ENCODE measurements at places on chromosomes 7 and 10.

GRCh38 chr7:24829787-24830186 lies 72.5 kb upstream of the GSDME start:
- no peak for DNase-seq

DNA sequence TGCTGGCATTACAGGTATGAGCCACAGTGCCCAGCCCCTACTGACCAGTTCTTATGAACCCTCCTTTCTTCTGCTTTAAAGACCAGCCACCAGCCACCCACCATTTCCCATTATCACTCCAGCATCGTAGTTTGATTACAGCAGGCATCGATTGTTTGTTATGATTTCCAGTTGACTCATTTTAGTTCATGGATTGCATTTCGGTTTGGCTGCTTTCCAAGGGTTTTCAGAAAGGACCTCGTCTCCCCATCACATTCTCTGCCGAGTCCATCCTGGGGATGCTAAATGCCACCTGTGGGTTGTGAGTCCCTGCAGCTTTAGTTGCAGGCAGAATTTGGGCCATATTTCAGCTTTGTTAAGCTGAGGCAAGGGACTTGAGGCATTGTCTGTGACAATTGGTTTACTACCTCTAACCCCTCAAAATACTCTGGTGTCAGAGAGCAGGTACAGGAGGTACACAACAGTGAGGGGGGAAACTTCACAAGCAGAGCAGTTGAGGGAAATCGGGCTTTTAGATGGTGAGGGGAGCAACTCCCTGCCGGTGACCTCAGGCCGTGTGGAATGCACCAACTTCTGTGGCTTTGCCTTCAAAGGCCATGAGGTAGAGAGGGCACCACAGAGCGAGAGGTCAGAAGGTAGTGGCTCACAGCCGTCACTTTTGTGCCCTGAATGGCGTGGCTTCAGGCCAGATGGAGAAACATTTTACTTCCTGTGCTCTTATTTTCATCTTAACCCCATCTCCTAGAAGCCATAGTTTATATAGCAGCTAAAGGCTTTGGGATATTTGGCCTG lies 203.8 kb downstream of the CCDC3 start:
- no peak for DNase-seq

DNA sequence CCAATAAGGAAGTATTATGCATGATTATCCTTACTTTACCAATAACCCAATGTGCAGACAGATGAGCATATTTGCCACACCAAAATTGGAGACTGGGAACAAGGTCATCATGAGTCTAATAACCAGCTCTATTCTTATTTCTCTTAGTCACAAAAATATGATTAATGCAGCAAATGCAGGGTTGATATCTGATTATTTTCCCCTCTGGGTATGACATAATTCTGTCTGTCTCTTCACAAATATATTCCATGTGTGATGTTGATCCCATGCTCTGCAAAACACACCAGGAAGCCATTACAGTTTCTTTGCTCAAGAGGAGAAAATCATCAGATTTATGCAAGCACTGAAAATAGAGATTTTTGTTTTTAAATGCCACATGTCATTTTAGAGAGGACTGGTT lies 196.5 kb upstream of the DGKB start:
- no peak for DNase-seq

DNA sequence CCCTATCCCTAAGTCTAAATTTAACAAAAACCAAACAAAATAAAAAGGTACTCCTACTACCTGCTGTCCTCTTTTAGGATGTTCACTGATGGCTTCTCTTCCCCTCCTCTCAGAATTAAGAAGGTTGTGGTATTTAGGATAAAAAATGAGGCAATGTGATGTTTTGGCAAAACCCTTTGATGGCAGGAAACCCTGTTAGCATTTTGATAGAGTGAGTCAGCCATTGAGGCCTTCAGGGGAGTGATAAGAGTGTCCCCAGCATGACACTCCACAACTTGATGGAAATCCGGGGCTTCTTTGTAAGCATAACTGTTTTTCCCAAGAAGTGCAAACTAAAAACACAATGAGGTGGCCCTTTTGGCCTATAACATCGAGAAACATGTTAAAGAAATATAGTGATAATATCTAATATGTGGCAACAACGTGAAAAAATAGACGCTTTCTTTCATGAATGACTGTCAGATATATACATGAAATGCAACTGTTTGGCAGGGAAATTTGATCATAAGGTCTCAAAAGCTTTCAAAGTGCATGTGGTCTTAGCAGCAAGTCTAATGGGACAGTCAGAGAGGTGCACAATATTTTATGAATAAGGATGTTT lies 55.0 kb downstream of the PRTFDC1 start:
- DNase-seq, result no peak

DNA sequence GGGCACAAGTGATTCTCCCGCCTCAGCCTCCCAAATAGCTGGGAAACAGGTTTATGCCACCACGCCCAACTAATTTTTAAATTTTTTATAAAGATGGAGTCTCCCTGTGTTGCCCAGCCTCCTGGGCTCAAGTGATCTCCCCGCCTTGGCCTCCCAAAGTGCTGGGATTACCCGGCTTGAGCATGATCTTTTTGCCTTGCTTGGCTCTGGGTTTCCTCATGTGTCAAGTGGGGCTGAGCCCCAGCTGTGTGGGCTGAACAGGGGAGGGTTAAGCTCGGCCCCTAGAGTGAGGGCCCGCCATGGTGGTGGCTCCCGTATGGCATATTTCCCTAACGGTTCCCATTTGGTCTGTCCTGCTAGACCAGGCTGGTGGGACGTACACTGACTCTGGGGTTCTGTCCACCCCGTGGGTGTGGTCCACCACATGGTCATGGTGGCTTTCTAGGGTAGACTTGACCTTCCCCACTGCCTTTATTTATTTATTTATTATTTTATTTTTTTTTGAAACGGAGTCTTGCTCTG lies 66.3 kb downstream of the LHPP start:
- DNase-seq, result no peak

DNA sequence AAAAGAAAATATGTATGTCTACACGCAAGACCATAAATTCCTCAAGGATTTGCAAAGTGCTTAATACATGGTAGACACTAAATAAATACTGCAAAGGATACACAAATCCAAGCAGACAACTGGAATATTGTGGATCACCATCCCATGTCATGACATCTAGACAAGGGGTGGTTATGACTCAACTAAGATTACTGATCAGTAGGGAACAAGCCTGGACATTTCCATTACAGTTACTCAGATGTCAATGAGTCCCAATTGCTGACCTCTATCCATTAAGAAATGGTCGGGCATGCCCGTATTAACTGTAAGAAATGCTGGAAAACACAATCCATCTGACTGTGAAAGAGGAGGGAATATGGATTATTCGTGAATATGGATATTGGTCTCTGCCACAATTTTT lies 27.6 kb upstream of the RUFY2 start:
- no peak for DNase-seq

- DNase-seq, result no peak
Observed at GRCh38 chr10:29698773-29699490, 64.2 kb upstream of the SVIL start.

DNA sequence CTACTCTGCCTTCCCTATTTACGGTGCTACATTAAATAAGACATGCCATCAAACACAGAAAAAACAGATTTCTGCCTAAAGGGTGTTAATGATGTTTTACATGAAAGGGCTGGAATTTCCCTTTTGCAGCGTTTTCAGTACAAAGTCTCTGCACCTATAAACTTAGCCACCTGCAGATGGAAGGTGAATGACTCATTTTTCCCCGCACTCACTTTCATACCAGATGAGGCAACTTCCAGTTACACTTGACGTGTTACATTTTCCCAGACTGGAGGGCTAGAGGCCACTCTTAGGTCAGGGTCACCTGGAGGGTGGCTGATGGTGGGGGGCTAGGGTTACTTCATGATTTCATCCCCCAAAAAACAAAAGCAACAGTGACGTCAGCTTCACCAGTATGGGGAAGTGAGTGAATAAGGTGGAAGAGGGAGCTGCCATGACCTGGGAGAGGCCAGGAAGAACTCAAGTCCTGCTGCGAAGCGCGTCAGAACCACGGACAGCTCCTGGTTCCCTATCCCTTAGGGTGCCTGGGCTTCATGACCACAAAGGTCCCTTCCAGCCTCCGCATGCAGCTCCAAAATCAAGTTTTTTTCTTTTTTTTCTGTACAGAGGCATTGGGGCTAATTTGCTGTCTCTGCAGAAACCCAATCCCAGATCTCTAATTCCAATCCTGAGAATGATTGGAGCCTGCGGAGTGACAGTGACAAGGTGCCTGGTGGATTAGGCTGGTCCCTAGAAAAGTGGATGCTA lies 94.0 kb downstream of the ADARB2 start:
- no peak for DNase-seq

GRCh38 chr7:132872034-132872433 lies 209.9 kb downstream of the CHCHD3 start:
- DNase-seq, result no peak

DNA sequence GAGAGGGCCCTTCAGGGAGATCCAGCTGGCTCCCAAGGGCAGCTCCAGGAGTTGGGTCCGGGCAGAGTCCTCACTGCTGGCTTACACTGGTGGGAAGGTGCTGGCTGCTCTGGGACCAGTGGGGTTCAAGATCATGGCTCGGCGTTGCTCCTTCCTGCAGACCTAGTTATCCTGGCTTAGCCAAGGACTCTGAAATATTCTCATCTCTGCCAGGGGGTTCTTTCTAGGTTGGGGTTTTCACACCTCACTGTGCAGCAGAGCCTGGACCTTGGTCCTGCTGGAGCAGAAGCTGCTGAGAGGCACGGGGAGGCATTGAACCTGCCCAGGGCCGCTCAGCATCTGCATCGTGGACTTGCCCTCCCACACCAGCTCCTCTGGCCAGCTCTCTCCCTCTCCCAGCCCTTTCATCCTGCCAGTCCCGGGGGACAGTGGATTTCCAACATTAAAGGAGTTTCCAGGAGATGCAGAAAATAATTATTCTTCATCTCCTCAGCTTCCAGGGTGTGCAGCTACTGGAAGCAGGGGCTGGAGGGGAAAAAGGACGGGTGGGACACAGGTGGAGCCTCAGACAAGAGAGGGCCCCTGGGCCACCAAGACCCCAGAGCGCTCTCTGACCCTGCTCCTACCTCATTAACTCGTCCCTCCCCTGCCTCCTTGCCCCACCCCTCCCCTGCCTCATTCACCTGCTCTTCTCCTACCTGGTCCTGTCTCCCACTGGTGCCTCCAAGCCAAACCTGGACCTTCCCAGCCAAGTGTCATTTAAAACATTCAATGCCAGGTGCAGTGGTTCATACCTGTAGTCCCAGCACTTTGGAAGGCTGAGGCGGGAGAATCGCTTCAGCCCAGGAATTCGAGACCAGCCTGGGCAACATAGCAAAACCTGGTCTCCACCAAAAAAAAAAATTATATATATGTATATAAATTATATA lies 42.5 kb downstream of the JAKMIP3 start:
- no peak for DNase-seq

DNA sequence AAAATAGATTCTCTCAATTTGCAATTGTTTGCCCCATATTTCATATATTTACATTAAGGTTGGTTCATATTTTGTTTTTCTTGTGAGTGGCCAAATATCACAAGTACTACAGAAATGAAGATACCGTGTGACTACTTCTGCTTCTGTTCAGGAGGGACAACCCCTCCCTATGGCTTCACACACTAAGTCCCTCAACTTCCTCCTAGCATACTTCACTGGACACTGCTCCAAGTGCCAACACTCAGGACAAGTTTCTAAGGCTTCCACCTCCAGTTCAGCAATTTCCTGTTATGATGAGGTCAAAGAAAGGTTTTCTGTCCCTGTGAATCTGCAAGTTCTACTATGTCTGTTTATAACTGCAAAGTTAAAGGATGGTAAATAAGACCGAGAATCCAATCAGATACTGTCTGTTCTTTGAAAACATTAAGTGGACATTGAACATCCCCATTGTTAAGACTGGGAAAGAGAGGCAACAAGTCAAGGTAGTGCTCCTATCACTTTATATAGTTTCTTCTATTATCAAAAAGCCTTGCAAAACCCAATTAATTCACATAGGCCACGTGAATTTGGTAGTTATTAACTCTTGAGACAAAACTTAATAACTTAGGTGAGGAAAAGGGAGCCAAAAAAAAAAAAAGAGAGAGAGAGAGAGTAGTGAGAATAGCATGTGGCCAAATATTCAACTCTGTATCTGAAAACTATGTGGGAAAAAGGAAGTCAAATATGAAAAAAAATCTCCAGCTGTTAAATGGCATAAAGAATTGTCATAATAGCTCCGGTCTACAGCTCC lies 81.3 kb upstream of the DKK1 start:
- DNase-seq, result no peak

- DNase-seq, result no peak
Observed at GRCh38 chr10:31902625-31903024, 26.0 kb downstream of the ARHGAP12 start.

DNA sequence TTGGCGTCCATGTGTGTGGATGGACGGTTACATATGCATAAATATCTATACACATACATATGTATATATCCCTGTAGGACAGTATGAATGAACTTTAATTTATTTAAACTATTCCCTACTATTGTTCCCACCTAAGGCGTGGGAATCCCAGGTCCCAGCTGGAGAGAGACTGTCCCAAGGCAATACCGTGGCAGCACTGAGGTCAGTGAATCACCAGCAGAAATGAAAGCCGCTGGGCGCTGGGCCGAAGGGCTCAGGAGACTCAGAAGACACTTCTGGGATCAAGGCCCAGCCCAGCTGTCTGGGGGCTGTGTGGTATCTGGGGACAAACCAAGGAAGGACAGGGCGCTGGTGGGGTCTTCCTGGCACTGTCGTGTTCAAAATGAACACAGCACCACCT lies 49.6 kb upstream of the MYL10 start:
- no peak for DNase-seq

- no peak for DNase-seq
Observed at GRCh38 chr7:82050792-82051191, 280.9 kb upstream of the HGF start.

- no peak for DNase-seq
Observed at GRCh38 chr10:33160151-33160550, 174.3 kb downstream of the NRP1 start.

- peak; percentile 35 for DNase-seq
Observed at GRCh38 chr10:35640951-35641675, 983 bp downstream of the FZD8 start.

DNA sequence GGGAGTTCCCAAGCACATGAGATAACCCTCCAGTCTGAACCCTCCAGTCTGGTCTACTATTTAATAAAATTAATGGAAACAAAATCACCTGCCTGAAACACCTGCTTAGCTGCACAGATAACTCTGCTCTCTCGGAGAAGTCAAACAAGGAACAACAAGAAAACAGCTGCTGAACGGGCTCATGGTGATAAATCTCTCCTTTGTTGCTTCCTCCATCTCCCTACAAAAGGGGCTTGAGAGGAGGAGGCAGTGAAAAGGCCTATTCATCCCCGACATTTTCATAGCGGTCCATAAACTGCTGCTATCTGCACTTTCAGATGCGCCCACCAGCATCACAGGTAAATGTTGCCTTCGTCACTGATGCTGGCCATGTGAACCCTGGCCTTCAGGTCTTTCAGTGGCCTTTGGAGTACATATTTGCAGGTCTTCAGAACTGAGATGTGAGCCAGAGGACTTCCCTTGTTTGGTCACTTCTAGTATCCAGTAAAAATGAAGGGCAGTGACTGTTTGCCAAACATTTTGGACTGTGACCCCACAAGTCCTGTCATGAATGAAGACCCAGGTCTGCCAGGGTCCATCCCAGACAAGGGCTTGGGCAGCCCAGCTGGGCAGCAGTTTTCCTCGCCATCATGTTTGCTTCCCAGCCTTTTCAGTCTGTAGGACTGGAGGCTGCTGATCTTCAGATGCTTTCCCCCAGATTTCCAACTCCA lies 15.9 kb downstream of the FKBP6 start:
- no peak for DNase-seq

GRCh38 chr7:138554674-138555073 lies 94.6 kb downstream of the TRIM24 start:
- no peak for DNase-seq

- DNase-seq, result no peak
Observed at GRCh38 chr10:104127411-104127810, 5.4 kb downstream of the SFR1 start.
